ENCODE measurements at places on chromosomes 3 and 15.

GRCh38 chr3:194745422-194746184 is 59.9 kb downstream of the FAM43A start:
- DNase-seq = no peak

GRCh38 chr3:51004235-51004634 is 329.5 kb downstream of the DOCK3 start:
- DNase-seq = no peak

DNA sequence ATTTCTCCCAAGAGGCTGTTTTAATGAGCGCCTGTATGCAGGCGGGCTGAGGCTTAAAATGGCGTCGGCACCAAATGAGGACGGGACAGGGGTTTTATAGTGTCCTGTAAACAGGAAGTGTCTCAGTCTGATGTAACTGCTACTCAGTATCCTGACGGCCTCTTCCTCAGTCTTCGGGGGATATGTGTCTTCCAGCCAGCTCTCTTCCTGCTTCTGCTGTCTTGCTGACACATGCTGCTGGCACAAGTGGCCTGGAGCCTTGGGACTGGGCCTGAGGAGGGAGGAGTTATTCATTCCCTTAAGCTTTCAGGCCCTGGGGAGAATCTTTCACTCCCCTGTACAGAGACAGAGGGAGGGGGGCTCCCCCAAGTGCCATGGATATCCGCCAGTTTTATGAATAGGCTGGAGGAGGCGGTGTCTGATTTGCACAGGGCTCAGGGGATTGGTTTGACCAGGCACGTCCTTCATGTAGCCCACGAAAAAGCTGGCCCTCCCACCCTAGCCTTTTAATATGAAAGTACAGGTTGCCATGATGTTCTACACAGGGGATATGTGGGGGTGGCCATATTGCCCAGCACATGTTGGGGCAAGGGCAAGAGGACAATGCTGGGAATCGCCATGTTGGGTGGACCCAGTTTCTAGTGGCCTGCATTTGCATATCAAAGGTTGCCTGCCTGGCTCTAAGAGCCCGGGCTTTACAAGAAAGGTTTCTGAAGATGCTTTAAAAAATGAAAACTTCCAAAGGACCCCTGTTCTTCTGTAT is 19.9 kb downstream of the NDUFB4 start:
- DNase-seq = no peak

DNA sequence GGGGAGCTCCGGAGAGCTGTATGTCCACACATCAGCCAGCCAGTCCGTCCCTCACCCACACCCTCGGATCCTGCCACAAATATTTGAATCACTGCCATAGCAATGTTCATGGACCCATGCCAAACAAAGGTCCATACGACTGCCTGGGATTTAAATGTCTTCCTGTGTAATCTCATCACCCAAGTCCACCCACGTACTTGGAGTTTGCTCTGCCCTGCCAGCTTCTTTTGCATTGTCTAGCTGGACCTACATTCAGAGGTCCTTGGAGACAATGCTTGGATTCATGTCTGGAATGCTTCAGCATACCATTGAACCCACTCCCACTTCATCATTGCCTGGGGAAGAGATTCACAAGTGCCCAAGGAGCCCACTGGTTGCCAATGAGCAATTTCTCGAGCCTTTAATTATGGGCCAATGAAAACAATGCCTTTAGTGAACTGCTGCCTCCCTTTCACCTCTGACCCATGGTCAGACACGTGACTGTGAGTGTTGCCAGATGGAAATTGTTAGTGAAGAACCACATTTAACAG is 90.4 kb upstream of the PHLDB2 start:
- no peak for DNase-seq

GRCh38 chr15:71337197-71337845 is 222.1 kb downstream of the THSD4 start:
- DNase-seq = no peak

GRCh38 chr3:54211097-54211496 is 88.7 kb downstream of the CACNA2D3 start:
- DNase-seq = no peak

DNA sequence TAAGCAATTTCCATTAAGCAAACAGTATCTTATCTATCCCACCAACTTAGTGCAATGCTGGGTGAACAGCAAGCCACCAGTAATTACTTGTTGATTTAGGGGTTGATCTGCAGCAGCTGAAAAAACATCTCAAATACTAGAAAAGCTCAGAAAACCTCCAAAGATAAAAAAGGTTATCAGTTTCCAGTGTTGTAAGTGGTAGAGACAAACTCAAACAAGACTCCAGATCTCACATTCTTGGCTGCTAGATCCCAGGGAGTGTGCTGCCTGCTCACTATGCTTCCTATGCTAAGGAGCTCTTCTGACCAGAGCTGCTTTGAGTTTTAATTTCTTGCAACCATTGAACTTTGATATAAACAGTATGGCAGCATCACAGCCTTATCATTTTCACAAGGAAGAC is 11.3 kb downstream of the B3GALNT1 start:
- no peak for DNase-seq

DNA sequence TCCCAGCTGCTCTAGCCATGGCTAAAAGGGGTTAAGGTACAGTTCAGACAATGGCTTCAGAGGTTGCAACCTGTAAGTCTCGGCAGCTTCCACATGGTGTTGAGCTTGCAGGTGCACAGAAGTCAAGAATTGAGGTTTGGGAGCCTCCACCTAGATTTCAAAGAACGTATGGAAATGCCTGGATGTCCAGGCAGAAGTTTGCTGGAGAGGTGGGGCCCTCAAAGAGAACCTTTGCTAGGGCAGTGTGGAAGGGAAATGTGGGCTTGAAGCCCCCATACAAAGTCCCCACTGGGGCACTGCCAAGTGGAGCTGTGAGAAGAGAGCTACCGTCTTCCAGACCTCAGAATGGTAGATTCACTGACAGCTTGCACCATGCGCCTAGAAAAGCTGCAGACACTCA is 73.7 kb downstream of the STT3B start:
- no peak for DNase-seq

- DNase-seq = no peak
These were observed 11.6 kb downstream of the DUOX1 start for GRCh38 chr15:45141386-45141785.

DNA sequence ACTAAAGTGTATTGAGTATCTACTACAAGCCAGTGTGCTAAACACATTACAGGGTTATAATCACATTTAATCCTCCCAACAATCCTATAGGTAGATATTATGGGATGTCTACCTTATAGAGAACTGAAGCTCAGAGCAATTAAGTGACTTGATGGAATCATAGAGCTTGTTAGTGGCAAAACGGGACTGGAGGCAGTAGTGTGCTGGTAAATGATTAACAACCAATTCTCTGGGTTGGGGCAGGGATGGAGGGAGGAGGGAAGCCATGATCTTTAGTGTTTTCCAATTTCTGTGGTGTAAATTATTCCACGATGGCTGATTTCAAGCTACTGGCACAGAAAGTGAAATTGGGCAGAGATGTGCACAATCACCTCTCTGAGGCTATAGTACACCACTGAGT is 18.5 kb upstream of the CSRNP1 start:
- DNase-seq = no peak

DNA sequence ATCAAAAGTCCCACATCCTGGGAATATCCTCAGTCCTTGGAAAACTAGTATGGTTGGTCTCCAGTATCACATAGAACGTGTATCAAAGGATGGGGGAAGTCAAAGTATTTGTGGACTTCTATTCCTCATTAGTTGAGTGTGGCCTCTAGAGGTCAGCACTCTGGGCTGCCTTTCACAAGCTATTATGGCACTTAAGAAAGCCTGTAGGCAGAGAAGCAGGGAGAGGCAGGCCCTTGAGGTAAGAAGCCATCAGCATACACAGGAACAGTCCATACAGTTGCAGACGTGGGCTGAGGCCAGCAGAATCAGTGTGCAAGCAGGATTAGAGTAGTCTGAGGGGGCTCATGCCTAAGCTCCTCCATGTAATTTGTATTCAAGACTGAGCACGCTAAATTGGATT is 341.7 kb downstream of the CLSTN2 start:
- DNase-seq = no peak

- no peak for DNase-seq
These were observed 487.5 kb upstream of the WNT5A start for GRCh38 chr3:55974421-55975165.

DNA sequence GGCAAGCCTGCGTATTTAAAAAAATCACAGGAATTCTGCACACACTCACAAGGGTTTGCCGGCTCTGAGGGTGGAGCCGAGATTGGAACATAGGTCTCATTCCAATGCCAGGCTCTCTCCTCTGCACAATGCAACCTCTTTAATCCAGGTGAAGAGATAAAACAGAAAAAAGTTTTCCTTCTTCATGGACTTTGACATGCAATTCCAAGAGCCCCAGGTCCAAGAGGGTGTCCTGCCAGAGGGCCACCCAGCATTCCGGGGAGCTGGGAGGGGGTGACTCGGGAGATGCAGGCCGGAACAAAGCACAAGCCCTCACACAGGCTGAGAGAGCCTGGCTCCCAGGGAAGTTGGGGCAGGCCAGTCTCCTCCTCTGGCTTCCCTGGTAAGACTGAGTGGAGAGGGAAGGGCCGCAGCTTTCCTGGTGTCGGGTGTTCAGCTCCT is 6.7 kb upstream of the SLC12A8 start:
- no peak for DNase-seq

DNA sequence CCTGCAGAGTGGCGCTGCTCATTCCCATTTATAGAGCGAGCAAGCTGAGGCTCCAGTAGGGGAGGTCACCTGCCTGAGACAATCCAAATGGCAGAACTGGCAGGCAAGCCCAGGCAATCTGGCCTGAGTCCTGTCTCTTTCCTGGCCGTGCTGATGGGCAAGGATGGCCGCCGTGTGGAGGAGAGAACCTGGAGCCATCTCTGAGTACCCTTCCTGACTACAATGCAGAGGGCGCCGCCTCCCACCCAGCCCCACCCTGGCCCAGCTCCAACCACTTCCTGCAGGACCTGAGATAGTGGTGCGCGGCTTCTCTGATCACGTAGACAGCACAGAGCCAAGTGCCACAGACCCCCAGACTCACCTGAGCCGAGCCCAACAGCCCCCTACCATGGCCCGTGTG is 7.0 kb downstream of the TLR9 start:
- DNase-seq = peak; percentile 62

- no peak for DNase-seq
These were observed 32.1 kb downstream of the SPSB4 start for GRCh38 chr3:141083226-141083625.

GRCh38 chr15:25088261-25088790 is 133.5 kb downstream of the SNRPN start:
- no peak for DNase-seq

DNA sequence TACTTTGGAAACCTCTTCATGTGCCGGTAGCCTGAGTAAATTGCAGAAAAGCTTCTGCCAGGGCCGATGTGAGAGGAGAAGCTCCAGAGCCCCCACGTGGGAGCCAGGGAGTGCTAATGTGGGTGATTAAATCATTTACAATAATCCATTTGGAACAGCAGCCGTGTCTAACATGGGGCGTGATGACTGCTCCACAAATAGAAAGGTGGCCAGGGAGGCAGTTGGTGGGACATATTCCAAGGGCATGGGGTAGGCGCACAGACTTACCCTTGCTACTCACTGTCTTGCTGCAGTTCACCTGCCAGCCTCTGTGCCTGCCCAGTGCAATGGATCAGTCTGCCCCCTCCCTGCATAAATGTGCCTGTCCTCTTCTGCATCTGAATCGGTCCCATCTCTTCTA is 39.3 kb upstream of the INSYN1 start:
- no peak for DNase-seq

DNA sequence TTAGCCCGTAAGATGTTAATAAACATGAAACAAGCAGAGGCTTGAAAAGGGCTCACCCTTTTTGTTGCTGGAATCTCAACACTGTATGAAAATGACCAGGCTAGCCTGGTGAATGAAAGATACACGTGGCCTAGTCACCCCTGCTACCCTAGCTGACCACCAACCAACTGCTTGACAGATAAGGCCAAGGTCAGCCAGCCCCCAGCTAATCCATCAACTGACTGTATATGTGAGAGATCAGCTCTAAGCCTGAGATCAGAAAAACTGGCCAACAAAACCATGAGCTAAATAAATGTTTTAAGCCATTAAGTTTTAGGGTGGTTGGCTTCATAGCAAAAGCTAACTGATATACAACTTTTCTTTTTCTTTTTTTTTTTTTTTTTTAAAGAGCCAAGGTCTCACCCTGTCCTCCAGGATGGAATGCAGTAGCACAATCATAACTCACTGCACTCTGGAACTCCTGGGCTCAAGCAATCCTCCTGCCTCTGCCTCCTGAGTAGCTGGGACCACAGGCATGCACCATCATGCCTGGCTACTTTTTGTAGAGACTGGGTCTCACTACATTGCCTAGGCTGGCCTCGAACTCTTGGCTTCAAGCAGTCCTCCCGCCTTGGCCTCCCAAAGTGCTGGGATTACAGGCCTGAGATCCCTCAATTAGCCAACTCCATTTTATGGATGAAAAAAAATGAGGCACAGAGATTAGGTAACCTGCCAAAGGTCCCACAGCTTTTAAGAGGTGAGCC is 34.6 kb downstream of the SH3BP5 start:
- no peak for DNase-seq

DNA sequence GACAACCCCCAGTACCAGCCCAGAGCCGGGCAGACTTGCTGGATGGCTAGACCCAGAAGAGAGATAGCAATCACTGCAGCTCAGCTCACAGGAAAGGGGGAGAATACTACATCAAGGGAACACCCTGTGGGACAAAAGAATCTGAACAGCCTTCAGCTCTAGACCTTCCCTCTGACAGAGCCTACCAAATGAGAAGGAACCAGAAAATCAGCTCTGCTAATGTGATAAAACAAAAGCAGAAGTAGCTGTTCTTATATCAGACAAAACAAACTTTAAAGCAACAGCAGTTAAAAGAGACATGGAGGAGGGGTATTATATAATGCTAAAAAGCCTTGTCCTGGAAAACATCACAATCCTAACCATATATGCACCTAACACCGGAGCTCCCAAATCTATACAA is 283.3 kb downstream of the KLF13 start:
- no peak for DNase-seq

All from activated naive CD4-positive, alpha-beta T cell treated with anti-CD3 and anti-CD28 coated beads, Interleukin-2, amount 10 ng/mL, durations not matched to agents 7 days and 5 days (primary cell).